ENCODE measurements at places on chromosomes 2 and 18.

GRCh38 chr2:317501-318424 is 29.9 kb upstream of the ALKAL2 start:
- DNase-seq = no peak

DNA sequence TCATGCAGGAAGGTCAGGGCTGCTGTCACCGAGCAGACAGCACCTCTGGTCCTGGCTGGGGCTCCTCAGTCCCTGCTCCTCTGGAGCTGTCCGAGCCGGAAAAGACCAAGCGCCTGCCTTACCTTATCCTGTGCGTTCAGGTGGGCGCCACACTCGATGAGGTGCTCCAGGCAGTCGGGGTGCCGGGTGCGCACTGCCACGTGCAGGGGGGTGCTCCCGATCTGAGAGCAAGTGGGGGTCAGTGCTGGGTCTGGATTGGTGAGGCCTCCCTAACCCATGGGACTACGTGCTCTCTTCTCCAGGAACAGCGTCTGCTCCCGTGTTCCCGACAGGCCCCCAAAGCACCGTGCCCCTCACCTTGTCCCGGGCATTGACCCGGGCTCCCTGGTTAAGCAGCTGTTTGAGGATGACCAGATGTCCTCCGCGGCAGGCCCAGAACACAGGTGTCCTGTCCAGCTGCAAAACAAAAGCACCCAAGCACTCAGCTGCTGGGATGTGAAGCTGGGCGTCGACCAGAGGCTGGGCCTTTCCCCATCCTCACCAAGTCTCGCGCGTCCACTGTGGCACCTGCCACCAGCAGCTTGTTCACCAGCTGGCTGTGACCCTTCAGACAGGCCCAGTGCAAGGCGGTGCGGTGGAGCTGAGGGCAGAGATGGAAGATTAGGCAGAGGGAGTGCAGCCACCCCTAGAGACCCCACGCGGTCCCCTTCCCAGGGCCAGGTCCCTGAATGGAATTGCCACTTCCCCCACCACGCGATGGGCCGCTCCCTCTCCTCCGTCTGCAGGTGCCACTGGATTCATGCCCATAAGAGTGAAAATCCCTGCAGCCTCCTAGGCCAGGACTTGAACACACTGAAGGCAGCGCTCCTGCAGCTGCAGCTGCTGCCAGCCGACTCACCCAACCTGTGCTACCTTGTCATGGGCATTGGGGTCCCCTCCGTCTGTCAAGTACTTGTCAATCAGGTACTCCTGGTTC is 3.7 kb downstream of the ANKRD23 start:
- no peak for DNase-seq

- DNase-seq = peak; percentile 44
These were observed 277 bp upstream of the INPP1 start for GRCh38 chr2:190343089-190343535.

DNA sequence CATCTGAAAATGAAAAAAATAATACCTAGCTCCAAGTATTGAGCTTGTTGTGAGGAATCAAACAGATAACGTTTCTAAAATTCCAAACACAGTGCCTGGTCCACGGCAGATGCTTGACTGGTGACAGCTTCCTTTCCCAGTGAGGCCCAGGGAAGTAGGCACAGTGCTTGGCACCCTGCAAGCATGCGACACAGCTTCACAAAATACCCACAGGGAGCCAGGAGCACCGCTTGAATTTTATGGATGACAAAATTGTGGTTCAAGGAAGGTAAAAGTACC is 205.1 kb upstream of the TNP1 start:
- DNase-seq = no peak

DNA sequence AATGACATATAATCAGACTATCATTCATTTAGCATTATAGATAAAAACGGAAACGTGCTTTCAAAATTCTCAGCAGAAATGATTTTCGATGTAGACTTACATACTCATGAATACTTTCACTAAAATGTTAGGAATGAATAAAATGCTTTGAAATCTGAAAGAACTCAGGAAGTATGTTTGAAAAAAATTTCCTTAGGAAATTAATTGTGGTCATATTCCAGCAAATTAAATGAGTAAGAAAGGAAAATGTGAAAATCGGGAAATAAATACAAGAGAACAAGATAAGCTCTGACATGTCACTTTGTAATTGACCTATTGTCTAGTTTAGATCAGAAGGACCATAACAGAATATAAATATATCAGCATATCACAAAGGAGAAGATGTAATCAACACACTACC is 981.0 kb upstream of the CDH2 start:
- no peak for DNase-seq

GRCh38 chr2:123438251-123438650 is 586.8 kb upstream of the CNTNAP5 start:
- no peak for DNase-seq

- DNase-seq = no peak
These were observed 67.5 kb downstream of the SPATS2L start for GRCh38 chr2:200373973-200374416.

DNA sequence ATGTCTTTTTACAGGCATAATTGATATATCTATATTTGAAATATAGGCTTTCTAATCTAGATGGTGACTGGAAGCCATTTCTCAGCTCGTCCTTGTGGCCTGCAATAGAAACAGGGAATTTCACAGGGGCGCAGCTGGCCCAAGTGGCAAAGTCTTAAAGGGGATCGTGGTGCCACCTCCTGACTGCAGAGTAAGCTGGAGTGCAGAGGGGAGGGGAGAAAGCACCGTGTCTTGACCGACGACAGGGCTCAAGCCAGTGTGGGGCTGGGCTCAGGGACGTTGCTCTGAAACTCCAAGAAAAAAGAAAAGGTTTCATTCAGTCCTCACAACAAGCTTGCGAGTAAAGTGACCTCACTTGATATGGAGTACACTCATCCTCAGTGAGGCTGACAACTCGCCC is 255.1 kb downstream of the DCDC2C start:
- no peak for DNase-seq

DNA sequence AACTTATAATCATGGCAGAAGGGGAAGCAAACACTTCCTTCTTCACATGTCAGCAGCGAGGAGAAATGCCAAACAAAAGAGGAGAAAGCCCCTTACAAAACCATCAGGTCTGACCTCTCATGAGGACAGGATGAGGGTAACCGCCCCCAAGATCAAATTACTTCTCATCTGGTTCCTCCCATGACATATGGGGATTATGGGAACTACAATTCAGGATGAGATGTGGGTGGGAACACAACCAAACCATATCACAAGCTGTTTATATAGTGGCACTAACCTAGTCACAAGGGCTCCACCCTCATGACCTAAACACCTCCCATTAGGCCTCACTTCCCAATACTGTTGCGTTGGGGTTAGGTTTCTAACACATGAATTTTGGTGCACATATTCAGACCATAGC is 110.0 kb downstream of the OSBPL6 start:
- DNase-seq = no peak

DNA sequence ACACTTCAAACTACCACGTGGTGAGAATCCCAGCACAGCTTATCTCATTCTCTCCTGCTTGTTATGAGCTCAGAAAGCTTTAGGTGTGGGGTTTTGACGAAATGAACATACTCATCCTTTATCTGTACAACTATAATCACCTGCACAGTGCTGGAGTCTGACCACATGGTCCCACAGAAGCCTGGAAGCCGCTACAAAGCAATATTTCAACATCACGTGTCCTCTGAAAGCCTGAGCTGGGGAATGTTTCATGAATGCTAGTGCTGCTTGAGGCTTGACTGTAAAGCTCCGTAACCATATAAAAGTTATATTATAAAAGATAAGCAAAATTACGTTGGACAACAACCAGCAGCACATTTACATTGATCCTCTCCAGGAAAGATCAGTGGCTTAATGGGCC is 43.9 kb downstream of the PIEZO2 start:
- DNase-seq = no peak

- no peak for DNase-seq
These were observed 537.6 kb upstream of the CDH2 start for GRCh38 chr18:28714498-28714897.

- DNase-seq = no peak
These were observed 108.8 kb upstream of the TMEM200C start for GRCh38 chr18:6004119-6004518.

GRCh38 chr18:79515331-79515730 is 119.6 kb downstream of the NFATC1 start:
- no peak for DNase-seq

DNA sequence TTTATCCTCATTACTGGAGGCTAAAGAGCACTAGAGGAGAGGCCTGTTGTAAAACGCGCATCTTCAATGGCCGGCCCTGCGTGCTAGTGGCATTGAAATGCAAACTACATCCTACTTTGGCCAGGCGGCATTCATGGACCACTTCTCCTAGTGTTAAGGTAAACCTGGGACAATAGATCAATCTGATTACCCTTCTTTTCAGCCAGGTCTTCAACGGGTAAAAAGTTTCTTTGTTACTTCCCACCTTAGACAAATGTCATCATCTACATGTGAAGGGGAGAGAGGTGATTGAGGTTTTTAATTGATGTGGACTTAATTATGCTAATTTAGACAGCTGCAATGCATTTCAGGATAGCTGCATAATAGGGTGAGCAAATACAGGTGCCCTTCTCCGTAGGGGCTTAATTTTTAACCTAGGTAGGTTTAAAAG is 628.0 kb downstream of the ZEB2 start:
- DNase-seq = no peak

All from HS-5 (cell line).